ENCODE measurements at places on chromosomes 7 and 10.

DNA sequence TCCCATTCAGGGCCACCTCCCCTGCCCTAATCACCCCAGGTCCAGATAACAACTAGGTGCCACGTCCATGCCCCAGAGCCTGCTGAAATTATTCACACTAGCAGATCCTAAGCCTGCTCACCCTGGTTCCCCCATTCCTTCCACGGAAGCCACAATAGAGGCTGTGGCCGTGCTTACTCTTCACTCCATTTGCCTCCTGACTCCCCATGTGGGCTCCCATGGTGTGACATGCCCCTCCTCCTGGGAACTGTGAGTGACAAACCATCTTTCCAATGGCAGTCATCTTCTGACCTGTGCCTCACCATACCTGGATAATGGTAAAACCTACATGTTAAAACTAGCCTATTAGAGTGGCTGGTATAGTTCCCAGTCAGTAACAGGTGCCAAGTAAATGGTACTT lies 216.2 kb upstream of the PRKCQ start:
- DNase-seq = no peak

DNA sequence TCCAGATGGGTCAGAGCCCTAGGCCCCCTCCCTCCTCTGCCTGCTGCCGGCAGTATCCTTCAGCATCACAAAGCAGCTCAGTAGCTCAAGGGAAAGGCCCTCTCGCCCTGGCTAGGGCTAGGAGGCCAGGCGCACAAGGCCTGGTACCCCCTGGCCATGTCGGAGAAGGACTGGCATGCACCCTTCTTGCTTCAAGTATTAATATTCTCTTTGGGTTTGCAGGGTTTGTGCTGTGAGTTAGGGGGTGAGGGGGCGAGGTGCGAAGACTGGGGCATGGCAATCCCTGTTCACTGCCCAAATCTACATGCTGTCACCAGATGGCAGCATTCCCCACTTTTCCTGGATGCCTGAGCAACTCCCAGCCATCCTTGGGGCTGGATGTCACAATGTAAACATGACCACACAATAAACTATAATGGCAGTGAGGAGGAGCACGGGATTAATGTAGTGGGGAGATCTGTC lies 105.2 kb downstream of the NEURL1 start:
- peak; percentile 31 for DNase-seq

DNA sequence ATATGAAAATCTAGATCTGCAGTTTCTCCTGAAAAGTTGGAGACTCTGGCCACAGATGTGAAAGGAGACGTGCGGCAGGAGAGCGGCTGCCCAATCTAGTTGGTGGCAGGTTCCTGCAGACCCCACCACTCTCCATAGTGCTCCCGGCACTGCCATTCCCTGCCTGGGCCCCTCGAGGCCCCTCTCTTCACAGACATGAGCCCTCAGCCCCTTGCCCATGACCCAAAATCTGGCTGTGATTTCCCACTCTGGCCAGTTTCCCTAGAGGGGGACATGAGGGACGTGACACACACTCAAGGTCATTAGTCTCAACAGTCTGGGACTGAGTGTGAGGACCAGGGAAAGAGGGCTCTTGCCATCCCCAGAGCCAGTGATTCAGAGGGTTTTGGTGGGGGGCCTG lies 138.7 kb downstream of the PTPN20 start:
- no peak for DNase-seq

DNA sequence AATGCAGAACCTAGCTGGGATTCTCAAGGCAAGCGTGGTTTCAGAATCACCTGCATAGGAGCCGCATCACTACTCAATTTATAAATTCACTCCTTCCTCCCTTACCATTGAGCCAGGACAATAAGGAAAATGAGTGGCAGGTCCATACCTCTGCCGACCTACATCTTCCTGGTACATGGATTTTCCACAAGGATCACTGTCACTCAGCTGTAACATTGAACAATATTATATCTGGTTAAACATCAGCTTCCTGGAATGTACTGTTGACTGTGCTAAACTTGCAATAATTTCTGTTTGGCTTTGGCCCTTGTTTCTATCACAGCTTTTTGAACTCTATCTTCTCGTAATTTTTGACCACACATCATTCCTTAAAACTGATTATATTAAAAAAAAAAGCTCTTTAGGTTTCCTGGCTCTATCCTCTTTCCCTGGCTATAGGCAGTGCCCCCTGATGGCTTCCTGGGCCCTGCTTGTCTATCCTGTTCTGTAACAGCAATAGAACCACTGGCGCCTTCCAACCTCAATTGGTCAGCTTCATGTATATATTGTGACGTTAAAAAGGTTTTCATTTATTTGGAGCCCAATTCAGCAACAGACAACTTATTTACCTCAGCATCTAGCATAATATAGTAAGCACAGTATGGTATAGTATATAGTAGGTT lies 59.2 kb downstream of the RNLS start:
- DNase-seq = no peak

- DNase-seq = no peak
Measured at GRCh38 chr7:42350801-42351200, 113.8 kb upstream of the GLI3 start.

- peak; percentile 80 for DNase-seq
Measured at GRCh38 chr10:14184841-14185315, 145.8 kb downstream of the FRMD4A start.

GRCh38 chr10:123252779-123253178 lies 98.6 kb downstream of the BUB3 start:
- no peak for DNase-seq

DNA sequence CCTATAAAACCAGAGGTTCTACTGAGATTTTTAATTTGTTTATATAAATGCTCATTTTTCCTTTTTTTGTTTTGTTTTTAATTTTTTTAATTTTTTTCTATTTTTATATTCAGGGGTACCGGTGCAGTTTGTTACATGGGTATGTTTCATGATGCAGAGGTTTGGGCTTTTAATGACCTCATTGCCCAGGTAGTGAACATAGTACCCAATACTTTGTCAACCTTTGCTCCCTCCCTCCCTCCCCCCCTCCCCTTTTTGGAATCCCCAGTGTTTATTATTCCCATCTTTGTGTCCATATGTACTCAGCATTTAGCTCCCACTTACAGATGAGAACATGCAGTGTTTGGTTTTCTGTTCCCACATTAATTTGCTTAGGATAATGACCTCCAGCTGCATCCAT lies 94.4 kb upstream of the NEBL start:
- no peak for DNase-seq

GRCh38 chr7:146176860-146177259 lies 60.3 kb downstream of the CNTNAP2 start:
- DNase-seq = no peak

DNA sequence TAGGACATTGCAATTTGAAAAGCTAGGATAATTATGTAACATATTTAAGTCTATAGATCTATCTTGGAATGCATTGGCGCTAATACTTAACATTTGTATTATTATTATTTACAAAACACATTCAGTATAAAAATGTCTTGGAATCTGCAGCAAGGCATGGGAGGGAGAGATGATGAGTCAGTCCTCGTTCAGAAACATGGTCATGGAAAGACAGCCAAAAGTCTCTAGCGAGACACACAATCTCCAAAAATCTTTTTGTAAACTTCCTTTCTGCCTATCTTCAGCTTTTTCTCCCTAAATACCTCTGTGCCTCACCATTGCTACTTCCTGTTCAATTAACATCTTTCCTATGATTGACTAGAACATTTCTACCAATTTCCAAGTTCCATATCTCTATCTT lies 188.4 kb upstream of the CACNA2D1 start:
- DNase-seq = no peak

DNA sequence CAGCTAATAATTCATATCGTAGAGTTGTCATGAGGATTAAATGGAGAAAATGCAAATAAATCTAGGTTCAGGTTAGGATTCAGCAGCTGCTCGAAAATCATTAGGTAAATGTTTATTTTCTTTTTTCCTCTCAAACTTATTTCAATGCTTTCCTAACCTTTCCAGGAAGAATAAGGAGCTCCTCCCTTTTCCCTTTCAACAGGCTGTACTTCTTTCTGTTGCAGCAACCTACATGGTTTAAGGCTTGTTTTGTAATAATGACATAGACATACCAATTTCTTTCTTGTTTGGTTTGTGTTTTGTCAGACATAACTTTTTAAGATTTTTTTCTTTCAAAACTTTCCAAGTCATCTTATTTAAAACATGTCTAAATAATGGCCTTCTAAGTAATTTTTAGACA lies 18.2 kb downstream of the GPR141 start:
- no peak for DNase-seq

- no peak for DNase-seq
Measured at GRCh38 chr10:86294346-86295265, 72.0 kb downstream of the GRID1 start.

DNA sequence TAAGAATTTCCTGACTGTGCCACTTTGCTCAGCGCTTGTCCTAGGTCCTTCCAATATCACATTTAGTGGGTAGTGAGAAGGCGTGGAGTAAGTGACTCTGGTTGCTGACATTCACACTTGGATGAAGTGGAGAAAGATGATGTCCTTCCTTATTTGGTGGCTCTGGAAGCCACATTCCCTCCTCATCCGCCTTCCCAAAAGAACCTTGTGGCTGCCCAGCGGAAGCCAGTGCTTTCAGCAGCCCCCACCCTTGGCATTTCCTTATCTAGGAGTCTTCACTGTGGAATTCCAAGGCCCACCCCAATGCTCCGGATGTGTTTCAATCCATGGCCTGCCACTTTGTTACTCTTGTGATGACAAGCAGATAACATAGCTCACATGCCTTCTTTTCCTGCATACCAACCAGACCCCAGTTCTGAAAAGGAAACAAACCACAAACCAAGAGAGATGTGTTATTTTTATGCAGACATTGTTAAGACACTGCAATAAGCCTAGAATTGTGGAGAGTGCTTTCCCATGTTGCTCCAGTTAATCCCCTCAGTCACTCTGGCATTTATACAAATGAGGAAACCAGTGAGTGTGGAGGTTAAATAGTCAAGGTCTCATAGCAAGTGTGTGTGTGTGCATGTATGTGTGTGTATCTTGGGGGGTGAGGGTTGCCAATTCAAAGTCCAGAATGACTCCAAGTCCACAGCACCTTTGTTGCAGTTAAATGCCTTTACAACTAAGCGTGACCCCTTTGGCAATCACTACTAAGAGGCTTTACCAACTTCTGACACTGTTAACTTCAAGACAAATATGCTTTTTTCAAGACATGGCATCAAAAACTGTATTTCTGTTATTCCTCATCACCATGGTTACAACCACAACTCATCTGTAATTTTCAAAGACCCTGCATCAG lies 10.3 kb upstream of the ANKRD1 start:
- no peak for DNase-seq

DNA sequence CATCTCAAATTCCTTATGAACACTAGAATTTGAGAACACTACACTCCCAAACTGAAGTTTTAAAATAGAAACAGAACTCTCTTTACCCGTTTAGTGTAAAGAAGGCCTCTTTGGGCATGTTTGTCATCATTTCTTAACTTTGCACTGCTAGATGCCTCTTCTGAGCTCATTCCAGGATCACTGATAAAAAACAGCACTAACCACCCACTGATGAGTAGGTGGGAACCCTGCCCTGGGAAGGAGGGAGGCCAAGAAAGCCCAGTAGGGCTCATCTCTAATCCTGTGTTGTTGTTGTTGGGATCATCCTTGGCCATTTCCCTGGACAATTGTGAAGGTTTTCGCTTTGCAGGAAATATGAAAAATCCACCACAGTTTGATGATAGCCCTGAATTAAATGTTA lies 68.2 kb downstream of the CUBN start:
- DNase-seq = no peak

DNA sequence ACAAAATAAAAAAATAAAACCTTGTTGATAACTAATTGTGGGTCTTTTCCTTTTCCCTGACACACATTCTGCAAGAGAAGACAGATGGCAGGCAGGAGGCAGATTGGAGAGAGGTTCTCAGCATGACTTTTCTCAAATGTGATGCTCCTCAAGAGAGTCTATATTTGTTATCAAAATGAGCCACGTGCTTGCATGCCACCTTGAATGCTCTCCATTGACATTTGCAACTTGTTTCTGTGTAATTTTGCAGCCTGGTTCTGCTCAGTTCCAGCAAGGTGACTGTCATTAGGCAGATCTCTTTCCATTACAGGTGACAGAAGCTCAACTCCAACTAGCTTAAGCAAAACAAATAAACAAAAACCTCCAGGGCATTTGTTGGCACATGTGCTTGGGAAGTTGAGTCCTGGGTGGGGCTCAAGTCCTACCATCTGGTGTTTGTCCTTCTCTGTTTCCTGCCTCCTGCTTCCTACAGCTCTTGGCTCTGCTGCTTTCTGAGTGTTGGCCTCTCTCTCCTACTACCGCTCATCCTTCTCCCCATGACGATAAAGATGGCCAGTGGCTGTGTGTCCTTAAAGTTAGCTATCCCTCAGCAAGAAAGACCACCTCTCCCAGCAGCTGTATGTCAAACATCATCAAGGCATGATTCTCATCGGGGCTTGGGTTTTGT lies 56.7 kb downstream of the GRK5 start:
- DNase-seq = no peak

- DNase-seq = no peak
Measured at GRCh38 chr10:72792288-72792687, 100.3 kb downstream of the MCU start.

- DNase-seq = no peak
Measured at GRCh38 chr10:92384741-92385140, 93.8 kb downstream of the MARCHF5 start.

- no peak for DNase-seq
Measured at GRCh38 chr7:77235276-77235675, 35.7 kb upstream of the FGL2 start.

- DNase-seq = no peak
Measured at GRCh38 chr10:43395571-43396060, 13.4 kb downstream of the HNRNPF start.

GRCh38 chr7:128833148-128833945 lies 3.1 kb downstream of the FLNC start:
- no peak for DNase-seq
